ENCODE measurements at places on chromosomes 12 and 14.

GRCh38 chr12:1821805-1822204 lies 1.4 kb downstream of the LRTM2 start:
- DNase-seq: no peak

- DNase-seq: no peak
Measured at GRCh38 chr12:57781801-57782200, 786 bp upstream of the TSFM start.

DNA sequence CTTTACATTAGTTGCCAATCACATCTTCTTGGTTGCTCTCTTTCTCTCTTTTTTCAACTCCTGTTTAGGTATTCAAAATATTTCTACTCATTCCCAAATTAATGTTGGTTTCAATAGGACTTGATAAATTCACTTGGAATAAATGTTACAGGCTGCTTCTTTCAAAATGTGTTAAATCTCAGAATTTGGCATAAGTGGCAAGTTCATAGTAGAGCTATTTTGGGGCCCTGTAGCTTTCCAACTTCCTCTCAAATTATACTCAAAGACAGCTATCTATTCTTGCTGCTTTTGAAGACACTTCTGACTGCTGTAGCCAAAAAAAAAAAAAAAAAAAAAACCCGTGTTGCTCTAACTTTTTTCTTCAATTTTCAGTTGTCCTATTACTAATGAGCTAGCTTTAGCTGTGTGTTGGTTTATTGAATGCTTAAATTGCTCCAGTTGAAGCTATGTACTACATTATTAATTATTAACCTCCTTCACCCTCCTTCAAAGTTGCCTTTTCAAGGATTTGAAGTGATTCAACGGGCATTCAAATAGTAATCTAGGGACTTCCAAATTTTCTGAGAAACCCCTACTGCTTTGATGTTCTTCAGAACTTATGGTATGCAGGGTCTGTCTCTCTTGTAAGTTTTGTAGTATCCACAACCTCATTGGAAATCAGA lies 554.6 kb upstream of the FLRT2 start:
- no peak for DNase-seq

DNA sequence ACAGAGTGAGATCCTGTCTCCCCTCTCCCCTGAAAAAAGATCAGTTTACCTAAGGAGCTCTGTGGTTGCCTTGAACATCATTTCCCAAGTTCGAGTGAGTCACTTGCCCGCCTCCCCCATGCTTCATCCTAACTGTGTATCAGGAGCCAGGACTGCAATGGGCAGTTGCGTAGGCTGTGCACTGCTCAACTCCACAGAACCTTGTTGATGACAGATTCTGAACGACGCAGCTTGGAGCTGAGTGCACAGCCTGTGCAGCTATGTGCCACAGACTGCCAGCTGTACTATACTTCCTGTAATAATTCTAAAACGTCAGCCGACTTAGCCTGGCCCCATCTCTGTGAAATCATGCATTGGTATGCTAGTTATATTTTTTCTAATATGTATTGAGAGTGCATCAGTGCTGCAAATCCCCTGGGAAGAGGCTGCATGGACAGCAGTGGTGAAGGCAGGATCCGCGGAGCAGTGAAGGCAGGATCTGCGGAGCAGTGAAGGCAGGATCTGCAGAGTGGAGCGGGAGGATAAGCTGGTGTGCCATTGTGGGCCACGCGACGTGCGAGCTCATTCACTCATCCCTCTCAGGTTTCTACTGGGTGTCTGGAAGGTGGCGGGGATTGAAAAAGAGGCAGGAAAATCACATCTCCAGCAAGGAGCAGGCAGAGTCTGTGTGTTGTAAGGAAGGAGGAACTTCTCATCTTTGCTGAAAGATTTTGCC lies 80.8 kb downstream of the GALNT9 start:
- no peak for DNase-seq

- no peak for DNase-seq
Measured at GRCh38 chr12:42468921-42469320, 120.6 kb downstream of the PRICKLE1 start.

DNA sequence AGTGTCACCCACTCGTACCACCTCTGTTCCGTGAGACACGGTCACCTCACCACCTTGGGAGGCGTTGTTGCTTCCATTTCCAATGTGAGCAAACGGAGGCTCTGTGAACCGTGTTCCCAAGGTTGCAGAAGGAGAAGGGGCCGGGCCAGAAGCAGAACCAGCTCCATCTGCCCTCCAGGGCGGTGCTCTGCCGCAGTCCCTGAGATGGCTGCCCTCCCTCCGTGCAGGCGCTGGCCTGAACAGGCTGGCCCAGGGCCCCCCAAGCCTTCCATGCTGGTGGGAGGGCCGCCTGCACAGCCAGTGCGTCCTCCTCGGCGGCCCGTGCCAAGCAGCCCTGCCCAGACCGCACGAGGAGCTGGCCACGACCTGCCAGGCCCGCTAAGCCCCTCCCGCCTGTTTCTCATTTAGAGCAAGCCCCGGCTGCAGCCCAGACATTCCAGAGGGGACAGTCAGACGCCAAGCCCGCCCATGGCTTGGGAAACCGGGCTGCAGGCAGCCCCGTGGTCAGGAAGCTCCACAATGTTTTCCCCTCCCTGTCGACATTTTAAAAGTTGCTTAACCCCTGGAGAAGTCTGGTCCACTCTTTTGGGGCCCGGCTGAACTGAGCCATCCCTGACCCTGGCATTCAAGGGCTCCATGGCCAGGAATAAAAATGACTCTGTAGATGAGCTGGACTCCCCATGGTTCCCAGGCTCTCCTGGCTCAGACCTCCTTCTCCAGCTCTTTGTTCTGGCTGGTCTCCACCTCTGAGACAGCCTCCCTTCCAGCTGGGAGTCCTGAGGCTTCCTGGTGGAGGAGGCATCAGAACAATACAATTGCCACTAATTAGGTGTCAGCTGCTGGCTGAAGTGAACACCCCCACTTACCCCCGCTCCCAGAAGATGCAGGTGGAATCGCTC lies 236.0 kb downstream of the BCL11B start:
- no peak for DNase-seq

DNA sequence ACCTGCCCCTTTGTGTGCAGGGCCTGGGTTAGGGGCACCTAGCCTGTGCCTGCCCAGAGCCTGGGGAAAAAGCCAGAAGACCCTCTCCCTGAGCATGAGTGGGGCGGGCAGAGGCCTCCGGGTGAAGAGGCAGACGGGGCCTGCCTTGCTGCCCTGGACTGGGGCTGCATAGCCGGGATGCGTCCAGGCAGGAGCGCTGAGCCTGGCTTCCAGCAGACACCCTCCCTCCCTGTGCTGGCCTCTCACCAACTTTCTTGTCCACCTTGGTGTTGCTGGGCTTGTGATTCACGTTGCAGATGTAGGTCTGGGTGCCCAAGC lies 216.1 kb downstream of the TMEM121 start:
- DNase-seq: no peak

- DNase-seq: no peak
Measured at GRCh38 chr12:1184402-1184801, 193.4 kb downstream of the ERC1 start.
